NCI-H524 treated with DMSO at 0.1 percent for 48 hours (cell line): ENCODE measurements at places on chromosomes 12 and 14.

DNA sequence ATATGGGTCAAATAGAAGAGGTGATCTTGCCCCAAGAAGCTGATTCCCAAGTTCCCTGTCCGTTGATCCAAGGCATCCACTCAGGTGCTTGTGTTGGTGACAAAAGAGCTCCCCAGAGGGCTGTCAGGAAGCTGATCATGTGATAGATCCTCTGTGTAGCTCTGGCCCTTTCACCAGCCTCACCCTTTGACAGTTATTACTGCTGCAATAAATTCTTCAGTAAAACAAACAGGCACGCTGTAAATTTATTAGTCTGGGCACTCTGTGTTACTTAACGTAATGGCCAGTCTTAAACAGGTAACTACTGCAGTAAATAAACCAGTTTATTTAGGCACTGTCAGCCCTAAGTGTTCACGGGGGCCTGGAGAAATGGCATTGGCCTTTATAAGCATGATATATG is 473.9 kb downstream of the BCL11B start:
- DNase-seq: no peak

DNA sequence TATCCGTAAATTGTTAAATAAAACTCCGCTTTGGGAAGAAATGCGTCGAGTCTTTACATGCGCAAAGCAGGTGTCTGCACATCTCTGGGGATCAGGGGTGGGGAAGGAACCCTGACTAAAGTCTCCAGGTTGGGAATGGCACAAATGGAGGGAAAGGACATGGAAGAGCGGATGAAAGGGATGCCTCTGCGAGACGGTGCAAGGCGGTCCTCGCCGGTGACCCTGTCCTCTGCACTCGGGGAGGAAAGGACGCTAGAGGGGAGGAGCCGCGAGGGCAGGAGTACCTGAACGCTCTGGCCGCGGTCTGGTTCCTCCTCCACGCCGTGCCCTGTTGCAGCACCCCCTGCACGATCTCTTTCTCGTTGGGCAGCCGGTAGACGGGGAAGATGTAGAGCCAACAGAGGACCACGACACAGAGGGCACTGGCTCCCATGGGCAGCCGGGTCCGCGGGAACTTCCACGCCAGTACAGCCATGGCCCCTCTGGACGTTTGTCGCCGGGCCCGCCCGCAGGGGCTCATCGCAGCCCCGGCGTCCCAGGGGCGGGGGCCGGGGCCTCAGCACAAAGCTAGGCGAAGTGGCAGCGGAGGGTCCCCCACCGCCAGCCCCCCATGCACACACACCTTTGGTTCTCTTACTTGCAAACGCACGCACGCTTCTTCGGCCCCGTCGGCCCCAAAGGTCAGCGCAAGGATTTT is 646 bp downstream of the ST8SIA1 start:
- no peak for DNase-seq

GRCh38 chr14:89294060-89294459 is 123.0 kb downstream of the FOXN3 start:
- no peak for DNase-seq

DNA sequence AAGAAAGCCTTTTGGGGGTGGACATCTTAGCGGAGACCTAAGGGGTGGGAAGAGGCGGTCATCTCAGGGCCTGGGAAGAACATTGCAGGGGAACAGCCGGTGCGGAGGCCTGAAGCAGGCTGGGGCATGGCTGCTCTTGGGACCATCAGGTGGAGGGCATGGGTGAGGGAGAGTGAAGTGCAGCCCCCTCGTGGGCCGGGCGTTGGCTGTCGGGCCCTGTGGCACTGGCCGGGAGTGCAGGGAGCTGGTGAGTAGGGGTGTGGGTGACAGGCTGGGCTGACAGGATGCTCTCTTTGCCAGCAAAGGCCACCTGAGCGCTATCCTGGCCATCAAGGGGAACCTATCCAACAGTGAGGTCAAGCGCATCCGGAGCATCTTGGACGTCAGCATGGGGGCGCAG is 11.7 kb downstream of the TNFAIP2 start:
- DNase-seq: no peak

DNA sequence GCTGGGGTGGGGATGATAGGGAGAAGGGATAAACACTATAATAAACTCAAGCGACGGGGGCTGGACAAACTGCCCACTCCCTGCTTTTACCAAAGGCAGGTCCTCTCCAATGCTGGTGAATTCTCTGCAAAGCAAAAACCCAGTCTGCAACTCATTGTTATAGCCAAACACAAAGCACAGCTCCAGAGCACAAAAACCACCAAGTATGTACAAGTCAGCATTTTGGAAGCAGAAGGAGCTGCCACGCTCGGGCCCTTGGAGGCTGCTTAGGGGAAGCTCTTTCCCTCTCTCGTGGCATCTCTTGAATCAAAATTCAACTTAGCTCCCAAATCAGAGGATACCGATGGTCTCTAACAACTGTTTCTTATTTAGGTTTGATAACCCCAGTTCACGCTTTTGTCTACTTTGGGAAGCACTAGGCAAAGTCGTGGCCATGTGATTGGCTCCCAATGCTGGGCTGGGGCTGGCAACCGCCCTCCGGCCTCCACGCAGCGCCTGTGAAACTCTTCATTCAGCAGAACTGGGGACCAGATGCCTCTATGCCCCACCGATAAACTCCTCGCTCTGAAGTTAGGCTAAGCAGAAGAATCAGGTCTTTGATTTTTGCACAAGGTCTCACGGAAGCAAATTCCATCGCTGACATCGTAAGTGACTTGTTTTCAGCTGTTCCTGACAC is 158.5 kb upstream of the FOXN3 start:
- no peak for DNase-seq

- DNase-seq: no peak
These were observed 41.1 kb downstream of the CEP83 start for GRCh38 chr12:94418517-94418916.

DNA sequence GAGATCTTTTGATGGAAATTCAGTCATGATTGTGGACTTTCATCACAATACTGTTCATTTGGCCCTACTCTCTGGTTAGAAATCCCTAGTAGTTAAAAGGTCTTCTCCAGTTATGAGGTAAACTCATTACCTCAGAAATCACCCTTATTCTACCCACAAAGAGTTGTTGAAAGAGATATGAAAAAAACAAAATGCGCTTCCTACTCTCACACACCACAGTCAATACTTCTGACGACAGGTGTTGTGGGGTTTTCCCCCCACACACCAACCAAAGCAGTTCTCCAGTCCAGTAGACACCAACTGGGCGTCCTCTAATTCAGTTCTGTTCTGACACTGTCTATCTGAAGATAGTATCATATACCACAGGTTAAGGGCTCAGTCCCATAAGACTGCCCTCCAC is 54.9 kb downstream of the TRMT5 start:
- DNase-seq: no peak

DNA sequence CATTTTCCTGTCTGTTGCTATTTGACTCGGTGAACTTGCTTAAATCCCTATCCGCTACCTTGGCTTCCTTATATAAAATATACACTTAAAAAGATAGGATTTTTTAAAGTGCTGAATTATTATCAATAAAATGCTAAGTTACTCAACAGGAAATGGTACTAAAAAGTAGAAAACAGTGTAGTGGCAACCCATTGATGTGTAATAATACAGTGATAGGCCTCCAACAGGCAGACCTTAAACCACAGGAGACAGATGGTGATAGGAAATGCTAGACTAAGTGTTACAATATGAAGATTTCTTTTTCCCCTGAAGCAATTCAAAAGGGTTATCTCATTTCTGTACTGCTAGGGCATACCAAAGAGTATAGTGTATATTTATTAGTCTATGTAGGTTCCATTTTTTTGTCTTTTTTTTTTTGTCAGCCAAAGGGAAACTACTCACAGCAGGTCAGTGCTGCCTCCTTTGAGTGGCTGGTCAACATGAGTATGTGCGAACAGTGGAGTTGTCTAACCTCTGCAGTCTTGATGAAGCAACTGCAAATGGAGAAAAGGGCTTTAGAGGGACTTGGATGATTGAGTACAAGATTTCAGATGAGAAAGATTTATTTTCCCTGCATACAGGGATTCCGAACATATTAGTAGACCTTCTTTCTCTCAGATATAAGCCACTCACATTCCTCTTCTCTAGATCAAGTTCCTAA is 183.8 kb downstream of the ACSS3 start:
- DNase-seq: no peak

- no peak for DNase-seq
These were observed 12.4 kb upstream of the PRKAG1 start for GRCh38 chr12:49030714-49031572.

DNA sequence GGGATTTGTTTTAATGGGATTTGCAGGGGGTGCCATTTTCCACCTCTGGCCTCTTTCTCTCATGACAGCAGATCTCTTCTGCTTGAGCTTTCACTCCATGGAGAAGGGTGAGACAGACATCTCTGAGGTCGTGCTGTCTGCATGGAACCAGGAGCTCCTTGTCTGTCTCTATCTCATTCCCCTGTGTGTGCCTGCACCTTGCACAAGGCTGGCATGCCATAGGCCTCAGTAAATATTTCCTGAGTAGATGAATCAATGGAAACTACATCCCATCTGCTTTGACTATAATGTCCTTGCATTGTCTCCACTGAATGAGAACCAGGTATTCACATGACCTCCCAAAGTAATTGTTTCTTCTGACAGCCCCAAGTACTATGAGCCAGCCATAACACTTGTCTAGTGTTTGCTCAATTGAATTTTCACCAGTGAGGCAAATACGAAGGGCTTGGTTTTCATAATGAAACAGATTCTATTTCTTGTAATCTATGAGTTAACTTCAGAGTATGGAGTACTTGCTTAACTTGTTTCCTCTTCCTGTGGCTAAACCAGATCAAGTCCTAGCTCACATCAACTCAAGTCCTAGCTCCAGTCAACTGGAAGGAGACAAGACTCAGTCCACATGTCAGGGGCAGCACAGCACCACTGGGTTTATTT is 32.3 kb downstream of the KCNK13 start:
- no peak for DNase-seq

GRCh38 chr14:75928690-75929181 is 53.1 kb downstream of the TGFB3 start:
- DNase-seq: peak; percentile 98

GRCh38 chr12:49277466-49277865 is 12.6 kb downstream of the TUBA1C start:
- DNase-seq: no peak

GRCh38 chr12:46217541-46218321 is 51.1 kb downstream of the SLC38A1 start:
- no peak for DNase-seq

DNA sequence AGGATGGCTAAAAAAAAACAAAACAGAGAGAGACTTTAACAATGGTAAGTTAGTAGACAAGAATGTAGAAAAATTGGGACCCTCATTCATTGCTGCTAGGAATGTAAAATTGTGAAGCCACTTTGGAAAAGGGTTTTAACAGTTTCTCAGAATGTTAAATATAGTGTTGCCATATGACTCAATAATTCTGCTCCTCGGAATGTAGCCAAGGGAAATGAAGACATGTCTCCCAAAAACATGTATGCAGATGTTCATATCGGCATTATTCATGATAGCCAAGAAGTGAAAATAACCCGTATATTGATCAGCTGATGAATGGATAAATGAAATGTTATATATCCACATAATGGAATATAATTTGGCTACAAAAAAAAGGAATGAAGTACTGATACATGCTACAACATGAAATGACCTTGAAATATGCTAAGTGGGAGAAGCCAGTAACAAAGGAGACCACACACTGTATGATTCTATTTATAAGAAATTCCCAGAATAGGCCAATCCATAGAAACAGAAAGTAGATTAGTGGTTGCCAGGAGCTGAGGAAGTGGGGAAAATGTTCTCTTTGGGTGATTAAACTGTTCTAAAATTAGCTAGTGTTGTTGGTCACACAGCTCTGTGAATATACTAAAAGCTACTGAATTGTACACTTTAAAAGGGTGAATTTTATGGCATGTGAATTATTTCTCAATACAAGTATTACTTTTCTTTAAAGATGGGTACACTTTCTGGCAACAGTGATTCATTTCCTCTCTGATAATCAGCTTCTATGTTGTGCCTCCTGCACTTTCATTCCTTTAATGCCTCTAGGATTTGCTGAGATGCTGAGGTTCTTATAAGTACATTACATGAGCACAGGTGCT is 132.5 kb downstream of the DAAM1 start:
- DNase-seq: no peak

DNA sequence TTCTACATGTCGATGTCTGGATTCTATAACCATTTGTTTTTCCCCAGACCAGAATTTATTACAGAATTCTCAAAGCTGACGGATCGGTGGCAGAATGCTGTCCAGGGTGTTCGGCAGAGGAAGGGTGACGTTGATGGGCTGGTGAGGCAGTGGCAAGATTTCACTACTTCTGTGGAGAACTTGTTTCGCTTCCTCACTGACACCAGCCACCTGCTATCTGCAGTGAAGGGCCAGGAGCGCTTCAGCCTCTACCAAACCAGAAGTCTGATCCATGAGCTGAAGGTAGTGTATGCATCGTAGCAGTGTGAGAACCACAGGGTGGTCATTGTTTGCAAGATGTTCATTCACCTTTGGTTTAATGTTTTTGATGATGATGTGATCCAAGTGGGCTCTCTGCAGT is 124.0 kb downstream of the ESR2 start:
- no peak for DNase-seq

DNA sequence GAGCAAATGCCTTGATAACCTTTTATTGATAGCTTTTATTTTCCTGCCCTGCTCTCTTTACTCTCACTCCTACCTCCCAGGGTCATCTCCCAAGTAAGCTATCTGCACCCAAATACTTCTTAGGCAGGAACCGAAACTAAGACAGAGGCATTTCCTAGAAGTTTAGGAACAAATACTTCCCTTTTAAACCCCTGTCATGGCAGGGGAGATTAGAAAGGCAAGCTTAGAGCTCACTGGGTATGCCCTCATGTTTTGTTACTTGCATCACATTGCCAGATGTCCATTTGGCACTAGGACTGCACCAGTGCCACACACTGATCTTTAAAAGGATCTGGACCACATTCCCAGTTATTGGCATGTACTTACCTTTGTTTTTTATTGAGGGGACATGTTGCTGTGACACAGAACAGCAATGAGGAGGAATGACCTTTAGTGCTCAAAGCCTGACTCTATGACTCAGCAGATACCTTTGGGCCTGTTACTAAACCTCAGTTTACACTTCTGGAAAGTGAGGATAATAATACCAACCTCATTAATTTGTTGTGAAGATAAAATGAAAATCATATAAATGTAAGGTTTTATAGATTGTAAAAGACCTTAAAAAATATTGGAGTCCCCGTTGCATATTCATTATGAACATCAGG is 40.9 kb upstream of the MBIP start:
- DNase-seq: no peak

DNA sequence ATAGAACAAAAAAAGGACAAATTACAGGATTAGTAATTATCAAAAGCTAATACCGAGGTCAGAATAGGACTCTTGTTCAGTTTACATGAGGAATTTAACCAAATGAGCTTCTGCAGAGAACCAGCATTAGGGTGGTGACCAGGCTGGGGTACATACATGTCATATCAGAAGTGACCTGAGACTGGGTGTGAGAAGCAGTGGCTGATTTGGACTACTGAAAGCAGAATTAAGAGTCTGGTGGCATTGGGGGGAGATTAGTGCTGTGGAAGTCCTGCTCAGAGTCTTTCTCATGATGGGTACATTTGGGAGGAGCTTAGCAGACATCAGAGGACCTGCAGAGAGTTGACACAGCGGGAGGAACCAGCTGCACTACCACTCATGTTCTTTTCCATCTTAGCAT is 21.7 kb downstream of the TRAF3 start:
- DNase-seq: no peak

- DNase-seq: no peak
These were observed 112.9 kb downstream of the TSPAN9 start for GRCh38 chr12:3190101-3190500.
